D341Med (cell line): ENCODE measurements at places on chromosomes 2 and 18.
A peak's percentile ranks its signal among the peaks of the same experiment; 100 is the strongest.

DNA sequence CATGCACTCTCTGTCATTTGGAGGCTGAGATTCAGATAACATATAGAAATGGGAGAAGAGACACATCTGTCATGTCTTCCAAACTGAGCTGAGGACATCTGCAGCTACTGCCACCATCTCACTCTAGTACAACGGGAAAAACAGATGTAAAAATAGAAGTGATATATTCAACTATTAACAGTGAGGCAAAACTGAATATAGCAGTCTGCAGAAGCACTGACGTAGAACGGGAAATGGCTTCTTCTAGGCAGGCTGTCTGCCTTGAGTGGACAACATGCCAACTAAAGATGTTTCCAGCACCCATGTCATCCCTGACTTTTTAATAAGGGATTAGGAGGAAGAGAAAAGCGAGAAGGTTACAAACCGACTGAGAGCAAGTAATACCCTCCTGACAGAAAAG is 51.6 kb downstream of the MRPL33 start:
- DNase-seq, result no peak

DNA sequence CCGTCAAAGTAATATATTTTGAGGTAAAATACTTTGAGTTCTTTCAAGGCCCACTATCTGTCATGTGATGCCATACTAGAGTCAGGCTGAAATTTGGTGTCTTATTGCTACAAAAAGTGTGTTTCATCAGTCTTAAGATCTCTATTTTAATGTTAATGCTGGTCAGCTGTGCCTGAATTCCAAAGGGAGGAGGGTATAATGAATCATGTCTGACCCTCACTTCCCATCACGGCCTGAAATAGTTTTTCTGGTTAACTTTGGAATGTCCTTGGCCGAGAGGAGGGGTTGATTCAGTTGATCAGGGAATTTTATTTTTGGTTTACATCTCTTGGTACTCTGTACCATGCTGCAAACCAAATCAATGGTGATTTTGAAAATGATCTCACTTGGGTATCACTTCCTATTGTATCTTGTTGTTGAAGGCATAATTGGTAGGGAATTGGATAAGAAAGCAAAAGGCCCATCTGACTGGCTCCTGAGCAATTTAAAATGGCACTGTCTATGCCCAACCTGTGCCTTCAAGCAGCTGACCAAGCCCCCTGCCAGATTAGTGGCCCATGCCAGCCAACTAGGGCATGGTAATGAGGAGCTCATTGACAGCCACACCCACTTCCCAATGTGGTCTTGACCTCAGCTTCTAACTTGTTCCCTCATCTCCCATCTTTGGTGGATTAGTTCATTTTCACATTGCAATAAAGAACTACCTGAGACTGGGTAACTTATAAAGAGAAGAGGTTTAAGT is 6.1 kb upstream of the SLC35F5 start:
- no peak for DNase-seq

- no peak for DNase-seq
Observed at GRCh38 chr2:234502285-234502918, 5.5 kb upstream of the ARL4C start.

DNA sequence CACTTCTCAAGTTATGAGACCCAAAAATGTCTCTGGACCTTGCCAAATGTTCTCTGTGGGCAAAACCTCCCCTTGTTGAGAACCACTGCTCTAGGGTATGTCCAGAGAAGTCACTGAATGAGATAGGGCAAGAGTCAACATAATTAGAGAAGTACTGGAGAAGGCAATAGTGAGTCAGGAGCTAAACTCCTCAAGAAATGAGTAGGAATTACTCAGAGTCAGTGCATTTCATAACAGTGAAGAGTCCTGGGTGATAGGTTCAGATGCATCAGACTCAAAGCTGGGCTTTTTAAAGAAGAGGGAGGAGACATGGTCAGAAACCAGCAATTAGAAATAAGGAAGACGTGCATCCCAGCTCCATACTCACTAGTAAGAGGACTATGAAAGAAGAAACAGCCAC is 38.6 kb upstream of the IHH start:
- no peak for DNase-seq

DNA sequence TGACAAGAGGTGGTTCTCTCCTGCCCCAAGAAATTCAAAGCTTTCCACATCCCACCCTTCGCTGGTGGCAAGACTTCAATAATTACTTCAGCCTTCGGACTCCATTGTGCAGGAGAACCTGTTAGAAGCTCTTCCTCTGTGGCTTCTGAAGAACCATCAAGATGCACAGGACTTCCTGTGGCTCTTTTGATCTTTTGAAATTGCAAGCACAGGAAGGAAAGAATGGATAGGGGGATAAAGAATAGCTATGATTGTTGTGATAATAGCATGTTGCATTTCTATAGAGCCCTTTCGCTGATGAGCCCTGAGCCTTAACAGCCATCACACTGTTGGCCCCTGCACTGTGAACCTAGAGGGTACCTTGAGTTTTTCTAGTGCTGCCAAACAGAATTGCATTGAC is 7.4 kb downstream of the EPAS1 start:
- DNase-seq, result no peak

- no peak for DNase-seq
Observed at GRCh38 chr2:125680809-125681208, 975.1 kb upstream of the GYPC start.

- DNase-seq, result no peak
Observed at GRCh38 chr2:190535586-190535985, 1.1 kb upstream of the NEMP2 start.

- no peak for DNase-seq
Observed at GRCh38 chr2:112035786-112036185, 19.3 kb upstream of the TMEM87B start.

DNA sequence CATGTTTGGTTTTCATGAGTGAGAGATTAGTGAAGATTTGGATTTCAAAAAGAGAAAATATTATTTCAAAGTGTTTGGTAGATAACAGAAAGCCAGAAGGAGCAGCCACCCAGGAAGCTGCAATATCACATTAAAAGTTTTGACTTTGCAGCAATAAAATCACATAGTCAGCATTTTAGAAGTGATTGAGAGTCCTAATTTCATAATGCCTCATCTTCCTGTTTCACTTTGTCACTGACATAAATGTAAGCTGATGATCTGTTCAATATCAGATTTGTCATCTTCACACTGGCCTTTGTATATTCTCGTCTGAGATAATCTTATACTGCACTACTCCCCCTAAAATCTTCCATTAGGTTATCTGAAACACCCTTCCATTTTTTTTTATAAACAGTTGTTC is 690.5 kb downstream of the ADCYAP1 start:
- no peak for DNase-seq

- no peak for DNase-seq
Observed at GRCh38 chr18:35045806-35046205, 4.6 kb downstream of the MAPRE2 start.

DNA sequence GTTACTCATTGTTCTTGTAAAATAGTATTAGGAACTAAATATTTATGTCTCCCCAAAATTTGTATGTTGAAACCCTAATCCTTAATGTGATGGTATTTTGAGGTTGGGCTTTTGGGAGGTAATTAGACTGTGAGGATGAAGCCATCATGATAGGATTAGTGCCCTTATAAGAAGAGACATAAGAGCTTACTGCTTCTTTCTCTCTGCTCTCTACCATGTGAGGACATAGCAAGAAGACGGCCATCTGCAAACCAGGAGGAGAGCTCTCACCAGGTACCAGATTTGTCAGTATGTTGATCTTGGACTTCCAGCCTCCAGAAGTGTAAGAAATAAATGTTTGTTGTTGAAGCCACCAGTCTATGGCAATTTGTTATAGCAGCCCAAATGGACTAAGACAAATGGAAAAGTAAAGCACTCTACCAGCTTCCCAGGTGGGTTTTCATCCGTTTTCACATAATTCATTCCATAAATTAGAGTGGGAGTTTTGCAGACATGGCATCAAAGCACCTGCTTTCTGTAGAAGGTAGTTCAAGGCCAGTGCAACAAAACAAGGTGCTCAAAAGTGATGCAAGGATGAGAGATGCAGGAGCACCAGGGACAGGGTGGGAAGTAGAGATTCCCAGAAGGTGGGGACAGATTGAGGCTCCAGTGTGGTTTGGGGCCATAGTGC is 70.7 kb downstream of the MYCN start:
- DNase-seq, result no peak

- DNase-seq, result no peak
Observed at GRCh38 chr2:194718881-194719280, 938.1 kb upstream of the SLC39A10 start.

DNA sequence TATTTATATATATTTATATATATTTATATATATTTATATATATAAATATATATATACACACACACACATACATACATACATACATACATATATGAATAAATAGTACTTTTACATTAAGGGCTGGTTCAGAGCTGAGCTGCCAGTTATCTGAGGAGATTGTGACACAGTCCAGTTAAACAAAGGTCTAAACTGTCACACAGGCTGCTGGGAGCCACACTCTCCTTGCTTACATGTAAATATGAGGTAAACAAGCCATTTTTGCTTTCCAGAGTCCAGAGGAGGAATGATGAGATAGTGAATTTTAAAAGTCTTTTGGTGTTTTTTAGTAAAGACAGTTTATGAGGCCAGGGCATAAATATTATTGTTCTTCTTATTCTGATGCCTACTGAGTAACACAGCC is 377.5 kb upstream of the PIK3C3 start:
- no peak for DNase-seq

- no peak for DNase-seq
Observed at GRCh38 chr2:111679202-111679601, 204.8 kb downstream of the ANAPC1 start.

GRCh38 chr2:57881998-57882888 is 164.4 kb upstream of the VRK2 start:
- no peak for DNase-seq

- DNase-seq, result no peak
Observed at GRCh38 chr2:234130777-234131181, 80.3 kb downstream of the SPP2 start.

- DNase-seq, result no peak
Observed at GRCh38 chr2:223908304-223908998, 36.7 kb downstream of the WDFY1 start.

- DNase-seq, result peak; percentile 30
Observed at GRCh38 chr2:45578056-45578843, 32.8 kb downstream of the SRBD1 start.

GRCh38 chr2:160063879-160064612 is 1.6 kb upstream of the PLA2R1 start:
- DNase-seq, result no peak

GRCh38 chr2:43943809-43944452 is 51.9 kb downstream of the LRPPRC start:
- peak; percentile 42 for DNase-seq

- DNase-seq, result no peak
Observed at GRCh38 chr2:796141-796985, 119.2 kb upstream of the TMEM18 start.

- DNase-seq, result no peak
Observed at GRCh38 chr2:148920559-148920958, 45.5 kb downstream of the KIF5C start.

DNA sequence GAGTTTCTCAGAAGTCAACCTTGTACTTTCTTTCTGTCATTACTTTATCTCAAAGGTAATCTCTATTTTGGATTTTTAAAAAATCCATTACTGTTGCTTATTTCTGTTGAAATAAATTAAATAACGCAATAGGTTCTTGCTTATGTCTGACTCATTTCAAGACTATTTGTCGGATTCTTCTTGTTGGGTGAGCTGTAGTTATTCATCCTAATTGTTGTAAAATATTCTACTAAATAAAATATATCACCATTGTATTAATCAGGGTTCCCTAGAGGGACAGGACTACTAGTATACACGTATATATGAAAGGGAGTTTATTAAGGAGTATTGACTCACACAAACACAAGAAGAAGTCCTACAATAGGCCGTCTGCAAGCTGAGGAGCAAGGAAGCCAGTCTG is 403.9 kb upstream of the CYRIA start:
- DNase-seq, result no peak

GRCh38 chr2:216774620-216775019 is 79.3 kb upstream of the IGFBP5 start:
- no peak for DNase-seq

DNA sequence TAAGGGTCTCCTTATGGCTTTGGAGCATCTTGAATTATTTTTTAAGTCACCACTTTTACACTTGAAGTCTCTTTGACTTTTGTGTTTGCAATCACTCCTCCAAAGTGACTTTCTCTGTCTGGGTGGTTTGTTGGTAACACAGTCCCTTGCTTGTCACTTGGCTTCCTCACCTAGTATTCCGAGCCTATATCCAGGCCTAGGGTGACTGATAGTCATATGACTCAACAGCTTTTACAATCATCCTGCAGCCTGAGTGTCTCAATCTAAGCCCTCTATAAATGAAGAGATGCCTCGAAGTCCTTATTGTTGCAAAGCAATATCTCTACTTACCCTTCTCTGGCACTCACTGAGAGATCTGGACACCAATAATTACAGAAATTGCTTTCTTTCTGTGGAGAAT is 53.9 kb upstream of the SETBP1 start:
- DNase-seq, result no peak

GRCh38 chr2:220336771-220337170 is 709.3 kb downstream of the SLC4A3 start:
- no peak for DNase-seq

- DNase-seq, result no peak
Observed at GRCh38 chr2:135246711-135247270, 194.7 kb downstream of the RAB3GAP1 start.

GRCh38 chr2:86000131-86000937 is 105.4 kb downstream of the POLR1A start:
- no peak for DNase-seq

DNA sequence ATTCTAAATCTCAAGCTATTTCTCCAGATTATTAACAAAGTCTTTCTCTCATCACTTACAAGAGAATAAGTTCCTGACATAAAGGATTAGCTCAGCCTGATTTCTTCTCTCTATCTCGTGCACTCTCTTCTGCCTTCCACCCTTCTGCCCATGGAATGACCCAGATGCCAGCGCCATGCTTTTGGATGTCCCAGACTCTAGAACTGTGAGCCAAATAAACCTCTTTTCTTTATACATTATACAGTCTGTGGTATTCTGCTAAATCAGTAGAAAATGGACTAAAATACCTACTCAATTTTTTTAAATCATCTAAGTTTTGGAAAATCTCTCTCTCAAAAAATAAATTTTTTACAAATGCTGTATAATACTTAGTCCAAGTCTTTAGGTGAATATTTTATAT is 218.6 kb downstream of the EXOC6B start:
- DNase-seq, result no peak
